ENCODE measurements at places on chromosomes 2 and 18.

DNA sequence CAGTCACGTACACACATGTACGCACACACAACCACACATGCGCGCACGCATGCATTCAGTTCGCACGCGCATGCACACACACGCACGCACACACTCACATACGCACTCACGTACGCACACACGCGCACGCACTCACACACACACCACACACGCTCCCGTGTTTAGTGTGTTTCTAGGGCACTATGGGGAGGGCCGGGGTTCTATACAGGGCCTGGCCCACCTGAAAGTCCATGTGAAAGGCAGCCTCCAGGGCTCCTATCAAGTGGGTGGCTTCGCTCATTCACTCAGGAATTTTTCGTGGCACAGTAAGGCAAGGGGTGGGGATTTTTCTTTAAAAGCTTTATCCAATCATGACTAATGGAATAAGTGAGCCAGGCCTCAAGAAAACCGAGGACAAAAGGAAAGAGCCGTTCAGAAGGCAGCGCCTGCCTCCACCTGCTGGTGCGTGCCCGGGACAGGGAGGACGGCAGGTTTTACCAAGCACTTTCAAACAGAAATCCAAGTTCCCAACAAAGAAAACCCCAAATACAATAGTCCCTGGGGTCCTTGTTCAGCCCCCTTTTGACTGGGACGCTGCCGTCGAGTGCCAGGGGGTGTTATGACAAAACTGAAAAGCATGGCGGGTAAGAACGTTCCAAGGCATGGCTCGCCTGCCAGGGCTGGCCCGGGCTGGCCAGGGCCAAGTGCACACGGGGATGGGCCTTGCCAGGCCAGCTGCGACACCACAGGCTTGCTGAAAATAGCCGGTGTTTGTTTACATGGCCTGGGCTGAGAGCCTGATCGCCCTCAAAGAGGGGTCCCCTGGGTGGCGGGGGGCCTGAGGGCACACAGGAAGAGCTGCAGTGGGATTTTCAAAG lies 110.0 kb downstream of the HDAC4 start:
- peak; percentile 66 for DNase-seq

DNA sequence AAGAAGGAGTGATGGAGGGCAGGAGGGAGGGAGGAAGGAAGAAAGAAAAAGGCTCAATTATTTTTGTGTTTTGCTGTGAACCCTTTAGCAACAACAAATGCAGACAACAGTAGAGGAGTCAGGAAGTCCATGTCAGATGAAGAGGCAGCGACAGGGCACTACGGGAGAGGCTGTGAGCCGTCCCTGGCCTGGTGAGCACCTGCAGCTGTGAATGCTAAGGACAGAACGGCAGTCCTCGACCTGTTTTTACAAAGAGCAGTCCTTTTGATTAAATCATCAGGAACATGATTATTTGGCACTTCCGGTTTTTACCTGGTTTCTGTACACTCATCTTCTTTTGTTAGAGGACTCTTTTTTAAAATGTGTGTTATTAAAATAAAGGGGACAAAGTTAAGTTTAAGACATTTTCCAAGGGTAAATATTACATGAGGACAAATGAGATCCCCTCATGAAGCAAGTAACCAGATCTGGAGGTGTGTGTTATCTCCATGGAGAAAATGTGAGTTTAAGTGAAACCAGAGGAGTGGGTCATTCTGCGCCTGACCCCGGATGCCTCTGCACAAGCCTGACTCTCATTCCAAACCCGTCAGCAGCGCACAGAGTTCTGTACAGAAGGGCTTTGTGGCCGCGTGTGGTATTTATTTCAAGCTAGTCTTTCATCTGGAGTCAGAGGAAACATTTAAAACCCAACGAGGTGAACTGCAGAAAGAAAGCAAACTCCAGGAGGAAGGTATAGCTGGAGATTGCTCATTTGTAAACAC lies 492.5 kb downstream of the SOX11 start:
- DNase-seq, result no peak

- no peak for DNase-seq
Measured at GRCh38 chr2:18790509-18791171, 201.3 kb upstream of the NT5C1B start.

DNA sequence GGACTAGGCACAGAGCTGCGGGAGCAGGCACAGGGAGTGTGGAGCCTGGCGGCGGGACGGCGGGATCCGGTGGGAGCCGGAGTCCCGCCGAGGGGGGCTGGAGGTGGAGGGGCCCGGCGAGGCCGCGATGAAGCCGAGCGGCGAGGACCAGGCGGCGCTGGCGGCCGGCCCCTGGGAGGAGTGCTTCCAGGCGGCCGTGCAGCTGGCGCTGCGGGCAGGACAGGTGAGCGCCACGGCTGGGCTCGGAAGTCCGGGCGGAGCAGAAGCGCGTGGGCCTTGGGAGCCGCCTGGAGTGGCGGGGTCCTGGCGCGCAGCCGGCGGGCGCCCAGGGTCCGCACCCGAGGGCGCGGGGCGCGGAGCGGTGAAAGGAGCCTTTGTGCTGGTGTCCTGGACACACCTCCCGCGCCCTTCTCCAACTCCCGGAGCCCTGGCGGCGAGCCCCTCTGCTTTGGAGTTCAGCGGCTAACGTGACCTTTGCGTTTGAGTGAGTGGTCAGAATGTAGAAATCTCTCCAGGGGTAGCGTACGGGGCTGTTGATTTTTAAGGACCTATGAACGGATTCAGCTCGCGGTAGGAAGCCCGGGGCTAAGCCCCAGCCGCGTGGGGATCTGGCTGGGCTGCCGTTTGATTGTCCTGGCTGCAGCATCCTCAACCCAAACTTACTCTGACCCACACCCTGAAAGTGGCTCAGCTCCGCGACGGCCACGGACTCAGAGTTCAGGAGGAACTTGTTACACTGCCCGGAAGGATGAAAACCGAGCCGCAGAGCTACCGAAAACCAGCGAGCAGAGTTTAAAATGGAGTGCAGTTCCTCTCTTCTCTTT lies 448 bp downstream of the IMPA2 start:
- no peak for DNase-seq

DNA sequence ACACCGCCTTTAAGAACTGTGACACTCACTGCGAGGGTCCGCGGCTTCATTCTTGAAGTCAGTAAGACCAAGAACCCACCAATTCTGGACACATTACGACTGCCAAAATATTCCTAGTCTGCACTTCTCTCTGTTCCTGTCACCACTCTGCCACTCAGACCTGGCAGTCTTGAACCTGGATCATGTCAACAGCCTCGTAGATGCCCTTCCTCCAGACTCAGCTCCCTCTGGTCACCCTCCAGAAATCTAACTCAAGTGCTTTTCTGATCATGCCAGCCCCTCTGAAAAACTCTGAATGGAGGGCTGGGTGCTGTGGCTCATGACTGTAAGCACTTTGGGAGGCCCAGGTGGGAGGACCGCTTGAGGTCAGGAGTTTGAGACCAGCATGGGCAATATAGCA lies 20.3 kb downstream of the AAK1 start:
- DNase-seq, result no peak

GRCh38 chr2:28098501-28099225 lies 208.1 kb downstream of the BABAM2 start:
- DNase-seq, result no peak

GRCh38 chr2:150142561-150142960 lies 344.9 kb downstream of the RND3 start:
- no peak for DNase-seq

DNA sequence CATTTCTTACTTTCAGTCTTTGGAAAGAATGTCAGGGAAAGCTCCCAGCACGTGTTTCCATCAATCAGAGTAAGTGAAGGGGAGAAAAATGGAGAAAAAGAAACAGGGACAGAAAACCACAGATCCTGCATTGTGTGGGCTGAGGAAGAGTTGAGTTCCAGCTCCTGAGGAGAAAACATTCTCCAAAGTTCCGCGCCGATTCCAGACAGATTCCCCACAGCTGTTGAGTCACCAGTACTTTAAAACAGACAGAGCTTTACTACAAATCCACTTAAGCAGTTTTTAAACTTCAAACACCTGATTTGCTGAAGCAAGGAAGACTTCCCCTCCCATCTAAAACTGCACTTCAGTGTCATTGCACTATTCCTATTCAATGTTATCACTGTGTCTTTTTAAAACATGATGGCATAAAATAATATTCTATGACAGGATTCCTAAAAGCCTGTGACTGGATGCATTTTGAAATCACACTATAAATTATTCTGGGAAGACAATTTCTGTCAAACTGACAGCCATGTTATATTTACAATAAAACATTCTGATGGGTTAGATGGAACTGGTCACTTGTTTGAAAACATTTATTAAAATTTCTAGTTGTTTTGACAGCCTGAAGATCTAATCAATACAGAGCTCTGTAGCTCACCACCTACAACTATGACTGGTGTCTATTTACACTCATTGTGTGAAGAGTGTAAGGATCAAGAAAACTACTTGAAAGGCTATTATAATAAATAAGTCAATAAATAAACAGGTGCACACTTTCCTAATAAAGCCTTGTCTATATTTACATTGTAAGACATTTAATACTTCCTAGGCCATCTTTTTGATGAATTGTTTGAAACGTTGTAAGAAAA lies 40.9 kb downstream of the TCF4 start:
- peak; percentile 63 for DNase-seq

DNA sequence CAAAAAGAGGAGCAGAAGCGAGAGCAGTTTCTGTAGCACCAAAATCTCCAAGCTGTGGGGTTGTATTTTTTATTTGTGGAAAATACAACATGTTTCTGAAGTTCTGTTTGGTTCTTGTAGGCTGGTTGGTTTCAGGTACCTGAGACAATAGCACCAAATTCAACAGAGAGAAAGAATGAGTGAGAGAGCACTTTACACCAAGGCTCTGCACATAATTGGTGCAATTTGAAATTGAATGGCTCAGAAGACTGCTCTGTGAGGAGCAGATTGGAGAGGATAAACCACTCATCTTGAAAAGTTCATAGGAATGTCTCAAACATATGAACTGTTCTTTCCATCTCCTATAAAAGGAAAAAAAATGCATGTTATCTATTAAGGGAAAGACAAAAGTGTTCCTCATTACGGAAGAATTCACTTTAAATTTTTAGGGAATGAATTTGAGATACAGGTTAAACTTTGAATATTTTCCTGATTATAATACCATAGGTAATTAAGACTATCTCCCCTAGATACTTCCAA lies 175.1 kb downstream of the ATAD2B start:
- DNase-seq, result no peak

DNA sequence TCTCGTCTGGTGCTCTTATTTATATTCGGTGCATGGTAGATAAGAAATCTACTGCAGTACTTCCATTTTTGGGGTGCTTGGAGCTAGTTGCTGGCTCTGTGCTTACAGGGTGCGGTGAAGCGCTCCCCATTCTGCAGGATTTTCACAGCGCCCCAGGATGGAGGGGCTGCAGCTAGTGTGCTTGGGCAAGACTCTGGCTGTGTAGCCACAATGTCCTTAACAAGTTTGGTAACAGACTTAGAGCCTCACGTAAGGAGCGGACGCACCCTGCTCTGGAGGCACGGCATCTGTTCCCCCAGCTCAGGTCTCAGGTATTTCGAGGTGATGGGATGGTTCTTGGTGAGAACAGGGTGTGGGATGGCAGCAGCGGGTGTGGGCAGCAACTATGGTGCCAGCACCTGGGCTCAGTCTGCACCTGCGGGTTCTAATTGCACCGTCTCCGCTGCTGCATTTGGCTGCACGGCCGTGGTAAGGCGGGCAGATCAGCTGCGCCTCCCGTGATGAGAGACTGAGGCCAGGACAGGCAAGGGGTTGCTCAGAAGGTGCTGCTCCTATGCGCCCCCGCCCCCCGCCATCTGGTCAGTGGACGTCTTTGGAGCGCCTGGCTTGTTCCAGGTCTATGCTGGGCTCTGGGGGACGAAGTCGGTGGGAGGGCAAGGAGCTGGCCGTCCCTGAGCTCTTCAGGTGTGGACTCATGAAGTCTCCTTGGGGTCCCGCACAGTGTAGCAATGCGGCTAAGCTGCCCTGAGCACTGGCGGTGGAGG lies 20.1 kb upstream of the ALLC start:
- no peak for DNase-seq

DNA sequence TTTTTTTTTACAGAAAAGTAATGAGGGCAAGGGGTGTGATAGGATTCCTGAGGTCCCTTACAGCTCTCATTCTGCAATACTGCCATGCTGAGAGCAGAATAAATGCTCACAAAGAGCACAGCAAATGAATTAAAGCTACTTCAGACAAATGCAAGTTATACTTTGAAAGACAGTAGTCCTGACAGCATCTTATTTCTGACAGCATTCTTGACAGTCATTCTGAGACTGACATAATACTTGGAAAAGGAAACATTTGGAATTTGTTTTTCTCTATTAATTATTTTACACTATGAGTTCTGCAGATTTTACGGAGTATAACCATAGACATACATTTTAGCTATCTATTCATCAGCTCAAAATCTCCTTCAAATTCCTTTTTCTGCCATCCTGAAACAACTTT lies 935.2 kb upstream of the FAM98A start:
- no peak for DNase-seq

DNA sequence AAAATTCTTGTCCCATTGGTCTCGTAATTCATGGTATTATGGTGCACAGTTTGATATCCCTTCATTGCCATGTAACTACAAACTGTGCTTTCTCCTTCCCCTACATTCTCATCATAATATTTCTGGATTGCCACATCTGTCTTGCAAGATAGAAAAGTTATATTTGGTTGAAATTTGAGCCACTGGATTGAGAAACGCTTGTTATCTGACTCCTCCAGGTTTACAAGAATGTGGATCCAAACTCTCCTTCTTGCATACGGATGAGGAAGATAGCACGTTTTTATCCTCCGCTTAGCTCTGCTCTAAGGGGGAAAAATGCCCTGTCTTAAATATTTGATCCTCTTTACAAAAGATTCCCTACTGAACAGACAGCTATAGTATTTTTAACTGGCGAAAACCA lies 438.2 kb downstream of the TSN start:
- DNase-seq, result no peak

- DNase-seq, result no peak
Measured at GRCh38 chr2:208648368-208648767, 241.8 kb downstream of the PTH2R start.

Measured in left hindlimb (tissue), 1 donor.